ENCODE measurements at places on chromosomes 16 and 17.

DNA sequence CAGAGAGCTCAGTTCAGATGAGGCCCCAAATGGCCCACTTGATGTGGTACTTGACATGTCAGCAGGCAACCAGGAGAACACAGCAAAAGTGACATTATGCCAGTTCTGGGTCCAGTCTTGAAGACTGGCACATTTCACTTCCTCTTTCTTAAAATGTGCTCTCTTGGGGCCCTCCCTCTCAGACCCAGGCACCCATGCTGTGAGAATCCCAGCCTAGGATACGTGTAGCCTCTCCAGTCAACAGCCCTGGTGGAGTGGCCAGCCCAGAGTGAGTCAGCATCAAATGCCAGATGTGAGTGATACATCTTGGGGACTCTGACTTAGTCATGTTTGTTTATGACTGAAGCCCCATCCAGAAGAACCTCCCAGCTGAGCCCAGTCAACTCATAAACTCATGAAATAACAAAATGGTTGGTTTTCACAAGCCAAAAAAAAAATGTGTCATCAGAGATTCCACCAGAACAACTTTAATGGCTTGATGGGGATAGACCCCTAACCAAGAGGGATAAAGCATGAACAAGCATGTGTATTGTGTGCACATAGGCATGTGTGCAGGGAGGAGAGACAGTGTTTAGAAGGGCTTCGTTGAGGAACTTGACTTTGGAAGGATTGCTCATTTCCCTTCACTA lies 82.5 kb upstream of the TNRC6C start:
- peak; percentile 4 for DNase-seq

- DNase-seq, result no peak
These were observed 47.2 kb downstream of the ABCC1 start for GRCh38 chr16:15996432-15997109.

DNA sequence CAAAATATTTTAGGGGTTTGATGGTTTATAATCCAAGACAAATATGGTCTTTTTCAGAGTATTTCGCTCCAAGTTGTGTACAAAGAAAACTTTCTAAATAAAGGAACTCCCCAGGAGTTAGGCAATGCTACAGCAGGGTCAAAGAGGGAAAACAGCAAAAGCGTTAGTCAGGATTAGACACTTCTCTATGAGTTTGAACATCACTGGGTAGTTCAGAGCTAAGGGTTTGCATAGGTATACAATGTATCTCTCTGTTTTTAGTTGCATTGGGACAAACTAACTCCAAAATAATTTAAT lies 34.8 kb downstream of the FAM20A start:
- peak; percentile 60 for DNase-seq

DNA sequence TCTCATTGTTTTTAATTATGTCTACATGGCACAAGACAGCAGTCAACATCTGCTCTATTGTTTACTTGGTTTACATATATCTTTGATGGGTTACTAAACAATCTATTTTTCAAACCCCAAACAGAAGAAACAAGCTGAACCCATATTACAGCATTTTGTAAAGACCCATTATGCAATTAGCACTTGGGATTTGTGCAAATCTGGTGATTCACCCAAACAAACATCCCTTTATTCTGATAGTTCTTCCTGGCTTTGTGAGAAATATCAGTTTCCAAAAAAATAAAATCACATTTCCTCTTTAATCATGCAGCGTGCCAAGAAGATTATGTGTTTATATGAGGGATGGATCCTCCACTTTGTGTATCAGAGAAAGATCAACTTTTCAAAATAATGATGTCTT lies 16.8 kb upstream of the RBFOX1 start:
- DNase-seq, result no peak

DNA sequence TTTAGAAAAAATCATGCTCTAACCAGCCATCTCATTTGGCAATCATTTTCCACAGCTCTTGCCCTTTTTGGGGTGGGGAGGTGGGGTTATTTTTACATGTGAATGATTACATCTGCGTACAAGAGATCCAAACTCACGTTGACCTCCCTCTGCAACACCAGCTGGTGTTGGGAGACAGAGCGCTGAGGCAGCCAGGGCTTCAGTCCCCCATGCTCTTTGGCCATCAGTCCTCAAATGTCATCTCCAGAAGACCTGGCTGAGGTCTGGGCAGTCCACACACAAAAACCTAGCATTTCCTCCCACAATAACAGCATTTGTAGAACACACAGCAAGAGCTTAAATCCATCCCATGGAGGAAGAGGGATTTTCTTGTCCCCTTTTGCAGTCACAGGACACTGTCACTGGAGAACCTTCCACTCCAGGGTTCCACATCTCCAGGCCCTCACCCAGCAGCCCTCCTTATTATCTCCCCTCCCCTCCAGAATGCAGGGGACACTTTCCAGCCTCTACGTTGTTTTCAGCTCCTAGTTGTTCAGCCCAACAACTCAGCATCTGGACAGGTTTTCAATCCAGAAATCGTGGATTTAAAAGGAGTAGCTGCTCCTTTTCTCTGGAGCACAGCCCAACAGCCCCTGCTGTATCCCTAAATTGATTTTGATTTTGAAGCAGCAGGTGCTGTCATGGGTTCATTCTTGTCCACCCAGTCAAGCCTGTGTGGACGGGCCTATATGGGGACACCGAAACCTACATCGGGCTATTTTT lies 21.1 kb downstream of the MEOX1 start:
- DNase-seq, result no peak

GRCh38 chr16:62254372-62254771 lies 218.1 kb upstream of the CDH8 start:
- DNase-seq, result no peak

GRCh38 chr16:55529018-55529417 lies 20.1 kb downstream of the LPCAT2 start:
- peak; percentile 33 for DNase-seq

GRCh38 chr17:45573924-45574770 lies 83.6 kb upstream of the PLEKHM1 start:
- DNase-seq, result no peak

DNA sequence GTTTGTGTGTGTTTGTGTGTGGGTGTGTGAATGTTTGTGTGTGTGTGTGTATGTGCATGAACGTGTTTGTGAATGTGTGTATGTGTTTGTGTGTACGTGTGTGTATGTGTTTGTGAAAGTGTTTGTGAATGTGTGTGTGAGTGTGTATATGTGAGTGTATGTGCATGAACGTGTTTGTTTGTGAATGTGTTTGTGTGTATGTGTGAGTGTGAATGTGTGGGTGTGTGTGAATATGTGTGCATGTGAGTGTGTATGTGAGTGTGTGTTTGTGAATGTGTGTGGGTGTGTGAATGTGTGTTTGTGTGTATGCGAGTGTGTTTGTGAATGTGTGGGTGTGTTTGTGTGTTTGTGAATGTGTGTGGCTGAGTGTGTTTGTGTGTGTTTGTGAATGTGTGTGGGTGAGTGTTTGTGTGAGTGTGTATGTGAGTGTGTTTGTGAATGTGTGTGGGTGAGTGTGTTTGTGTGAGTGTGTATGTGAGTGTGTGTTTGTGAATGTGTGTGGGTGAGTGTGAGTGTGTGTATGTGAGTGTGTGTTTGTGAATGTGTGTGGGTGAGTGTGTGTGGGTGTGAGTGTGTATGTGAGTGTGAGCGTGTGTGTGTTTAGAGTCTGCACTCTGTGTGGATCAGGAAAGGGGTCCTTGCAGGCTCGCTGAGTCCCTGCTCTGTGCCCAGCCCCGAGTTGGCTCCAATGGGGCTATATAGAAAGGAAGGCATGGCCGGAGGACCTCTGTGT lies 890 bp upstream of the CD300A start:
- DNase-seq, result no peak

DNA sequence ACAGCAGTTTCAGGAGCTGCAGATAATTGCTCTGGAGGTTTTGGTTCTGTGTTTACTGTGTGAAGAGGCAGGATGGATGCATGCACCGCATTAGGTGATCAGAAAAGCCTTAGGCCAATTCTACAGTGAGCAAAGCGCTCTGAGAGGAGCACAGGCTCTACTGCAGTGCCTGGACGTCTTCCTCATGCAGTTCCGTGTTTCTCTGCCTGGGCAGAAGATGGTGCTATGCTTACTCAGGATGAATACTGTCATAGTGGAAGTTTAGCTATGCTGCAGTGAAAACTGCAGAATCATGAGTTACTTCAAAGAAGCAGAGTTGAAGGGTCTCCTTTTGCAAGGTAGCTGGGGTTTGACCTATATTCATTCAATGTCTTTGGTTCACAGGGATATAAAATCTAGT lies 1012.4 kb downstream of the KCNJ18 start:
- no peak for DNase-seq

- DNase-seq, result no peak
These were observed 2.0 kb upstream of the GLG1 start for GRCh38 chr16:74608944-74609343.

DNA sequence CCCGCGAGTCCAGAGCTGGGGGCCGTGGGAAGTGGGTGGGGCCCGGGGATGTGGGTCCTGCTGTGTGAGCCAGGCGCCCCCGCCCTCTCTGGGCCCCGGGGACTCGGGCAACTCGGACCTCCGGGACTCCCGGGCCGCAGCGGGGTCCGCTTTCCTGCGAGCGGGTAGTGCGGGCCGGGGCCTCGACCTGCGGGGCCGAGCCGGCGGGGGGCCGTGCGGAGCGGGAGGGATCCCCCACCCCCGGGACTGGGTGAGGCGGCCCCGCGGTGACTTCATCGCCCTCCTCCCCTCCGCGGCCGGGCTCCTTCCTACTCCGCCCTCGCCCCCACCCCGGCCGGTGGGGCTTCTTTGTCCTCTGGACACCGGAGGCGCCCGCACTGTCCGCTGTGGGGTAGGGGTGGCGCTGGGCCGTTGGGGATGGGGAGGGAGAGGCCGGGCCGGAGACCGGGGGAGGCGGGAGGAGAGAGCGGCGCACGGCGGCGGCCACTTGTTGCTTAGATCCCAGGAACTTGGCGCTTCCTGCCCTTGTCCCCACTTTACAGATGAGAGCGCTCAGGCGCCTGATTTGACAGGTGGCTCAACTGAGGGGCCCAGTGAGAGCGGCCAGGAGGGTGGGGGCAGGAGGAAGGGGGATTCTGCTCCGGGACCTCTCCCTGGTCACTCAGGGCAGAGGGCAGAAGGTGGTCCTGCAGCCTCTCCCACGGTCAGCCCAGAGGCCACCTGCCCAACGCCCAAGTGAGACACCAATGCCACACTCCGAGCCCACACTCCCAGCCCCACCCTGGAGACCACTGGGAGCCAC lies 874 bp downstream of the CMTM3 start:
- peak; percentile 44 for DNase-seq

DNA sequence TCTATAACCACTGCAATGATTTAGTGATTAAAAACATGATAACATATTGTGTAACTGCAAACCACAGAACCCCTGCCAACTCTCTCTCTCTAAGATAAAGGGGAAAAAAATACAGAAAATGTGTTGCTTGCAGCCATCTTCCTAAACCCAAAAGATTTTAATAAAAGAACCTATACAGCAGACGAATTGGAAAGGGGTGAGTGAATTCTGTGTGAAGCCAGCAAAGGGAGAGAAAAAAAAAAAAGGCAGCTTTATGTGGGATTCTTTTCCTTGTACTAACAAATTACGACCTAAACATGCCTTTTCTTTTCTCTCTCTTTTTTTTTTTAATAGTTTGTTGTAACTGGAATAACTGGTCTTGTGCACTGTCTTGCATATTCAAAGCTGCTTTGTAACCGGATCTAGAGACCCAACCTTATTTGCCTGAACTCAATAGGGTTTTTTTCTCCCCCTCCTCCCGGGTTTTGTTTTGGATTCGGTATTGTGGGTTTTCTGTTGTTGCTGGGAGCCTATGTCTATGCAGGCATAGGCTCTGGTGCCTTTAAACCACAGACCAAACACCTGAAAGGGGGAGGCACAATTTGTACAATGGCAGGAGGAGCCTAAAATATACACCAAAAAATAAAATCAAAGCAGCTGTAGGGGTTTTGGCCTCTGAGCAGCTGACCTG lies 7.0 kb upstream of the ZFHX3 start:
- no peak for DNase-seq

DNA sequence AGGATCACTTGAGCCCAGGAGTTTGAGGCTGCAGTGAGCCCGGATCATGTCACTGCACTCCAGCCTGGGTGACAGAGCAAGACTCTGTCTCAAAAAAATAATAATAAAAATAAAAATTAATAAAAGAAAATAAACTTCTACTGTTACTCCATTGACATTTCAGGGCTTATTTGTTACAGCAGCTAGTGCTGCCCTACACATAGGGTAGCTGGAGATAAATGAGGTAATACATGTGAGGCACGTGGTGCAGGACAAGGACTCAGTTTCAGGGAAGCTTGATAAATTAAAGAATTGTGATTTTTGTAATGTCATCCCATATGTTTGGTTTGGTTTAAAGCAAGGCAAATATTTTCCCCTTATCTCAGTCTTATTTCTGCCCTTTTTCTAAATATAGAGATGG lies 80.3 kb downstream of the GSG1L start:
- no peak for DNase-seq

- peak; percentile 8 for DNase-seq
These were observed 51.8 kb upstream of the KDM6B start for GRCh38 chr17:7782240-7782639.

DNA sequence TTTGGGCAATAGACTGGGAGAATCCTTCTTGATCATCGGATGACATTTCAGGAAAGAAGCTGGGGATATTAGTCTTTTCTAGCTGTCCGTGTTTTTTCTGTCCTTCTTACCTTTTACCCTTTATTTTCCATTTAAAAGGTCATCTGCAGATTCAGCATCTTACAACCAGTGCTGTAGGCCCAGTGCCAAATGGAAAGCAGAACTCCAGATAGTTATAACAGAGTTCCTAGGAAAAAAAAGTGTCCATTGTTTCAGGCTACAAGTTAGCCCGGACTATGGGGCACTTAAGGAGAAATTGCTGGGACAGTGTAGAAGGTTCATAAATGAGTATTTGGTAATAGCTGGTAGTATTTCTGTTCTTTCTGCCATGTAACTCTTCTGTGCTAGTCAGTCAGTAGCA lies 28.4 kb downstream of the LDHD start:
- no peak for DNase-seq

DNA sequence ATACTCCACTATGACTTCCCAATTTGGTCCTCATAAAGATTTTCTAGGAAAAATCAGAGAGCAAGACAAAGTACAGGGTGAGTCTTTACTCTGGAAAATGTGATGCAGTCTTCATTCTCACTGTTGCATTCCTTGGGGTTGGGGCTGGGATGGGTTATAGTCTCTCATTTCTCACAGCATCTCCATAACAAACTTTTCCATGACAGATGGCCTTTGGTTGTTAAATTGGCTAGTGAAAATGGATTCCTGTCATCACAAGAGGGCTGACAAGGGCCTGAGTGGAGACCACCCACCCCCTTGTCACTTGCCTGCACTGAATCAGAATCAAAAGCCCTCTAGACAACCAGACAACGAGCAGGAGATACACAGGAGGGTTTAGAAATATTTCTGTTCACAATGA lies 174.6 kb downstream of the AATF start:
- no peak for DNase-seq

- no peak for DNase-seq
These were observed 20.9 kb downstream of the MXRA7 start for GRCh38 chr17:76689859-76690258.

GRCh38 chr17:33124871-33125551 lies 133.4 kb downstream of the SPACA3 start:
- no peak for DNase-seq
